ENCODE measurements at places on chromosomes 7 and 10.

DNA sequence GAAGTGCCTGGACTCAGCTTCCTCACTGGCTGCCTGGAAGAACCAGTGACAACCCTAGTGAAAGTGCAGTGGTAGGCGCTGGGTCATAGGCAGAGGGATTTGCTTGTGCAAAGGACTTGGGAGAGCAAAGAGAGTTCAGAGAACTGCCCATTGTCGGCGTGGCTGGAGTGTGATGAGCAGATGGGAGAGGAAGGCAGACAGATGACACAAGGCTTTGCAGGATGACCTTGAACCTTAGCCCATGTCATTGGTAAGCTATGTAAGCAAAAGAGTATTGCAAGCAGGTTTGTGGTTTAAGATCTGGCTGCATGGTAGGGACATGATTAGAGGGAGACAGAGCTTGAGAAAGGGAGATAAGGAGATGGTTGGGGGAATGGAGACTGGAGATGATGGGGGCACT lies 35.3 kb upstream of the NOBOX start:
- DNase-seq = no peak

DNA sequence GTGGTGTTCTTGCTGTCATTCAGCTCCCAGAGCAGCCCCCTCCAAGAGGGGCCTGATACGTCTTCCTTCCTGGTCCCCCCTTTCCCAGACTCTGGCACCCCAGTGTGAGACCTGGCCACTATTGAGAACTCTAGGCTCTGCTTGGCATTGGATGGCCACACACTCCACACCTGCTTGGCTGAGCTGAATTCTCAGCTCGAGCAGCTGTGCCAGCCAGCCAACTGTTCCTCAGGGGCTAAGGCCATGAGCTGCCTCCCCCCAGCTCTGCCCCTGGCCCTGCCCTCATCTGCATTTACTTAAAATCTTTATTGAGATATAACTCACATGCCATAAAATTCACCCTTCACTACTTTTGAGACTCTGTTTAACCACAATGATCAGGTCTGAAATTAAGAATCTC lies 6.7 kb downstream of the TLL2 start:
- DNase-seq = no peak

DNA sequence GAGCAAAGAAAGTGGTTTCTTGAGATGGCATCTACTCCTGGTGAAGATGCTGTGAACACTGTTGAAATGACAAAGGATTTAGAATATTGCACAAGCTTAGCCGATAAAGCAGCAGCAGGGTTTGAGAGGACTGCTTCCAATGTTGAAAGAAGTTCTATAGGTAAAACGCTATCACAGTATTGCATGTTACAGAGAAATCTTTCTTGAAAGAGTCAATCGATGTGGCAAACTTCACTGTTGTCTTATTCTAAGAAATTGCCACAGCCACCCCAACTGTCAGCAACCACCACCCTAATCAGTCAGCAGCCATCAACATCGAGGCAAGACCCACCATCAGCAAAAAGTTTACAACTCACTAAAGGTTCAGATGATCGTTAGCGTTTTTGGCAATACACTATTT lies 59.9 kb downstream of the SLC29A4 start:
- DNase-seq = no peak

- DNase-seq = no peak
Measured at GRCh38 chr10:15242261-15242840, 73.9 kb upstream of the NMT2 start.

DNA sequence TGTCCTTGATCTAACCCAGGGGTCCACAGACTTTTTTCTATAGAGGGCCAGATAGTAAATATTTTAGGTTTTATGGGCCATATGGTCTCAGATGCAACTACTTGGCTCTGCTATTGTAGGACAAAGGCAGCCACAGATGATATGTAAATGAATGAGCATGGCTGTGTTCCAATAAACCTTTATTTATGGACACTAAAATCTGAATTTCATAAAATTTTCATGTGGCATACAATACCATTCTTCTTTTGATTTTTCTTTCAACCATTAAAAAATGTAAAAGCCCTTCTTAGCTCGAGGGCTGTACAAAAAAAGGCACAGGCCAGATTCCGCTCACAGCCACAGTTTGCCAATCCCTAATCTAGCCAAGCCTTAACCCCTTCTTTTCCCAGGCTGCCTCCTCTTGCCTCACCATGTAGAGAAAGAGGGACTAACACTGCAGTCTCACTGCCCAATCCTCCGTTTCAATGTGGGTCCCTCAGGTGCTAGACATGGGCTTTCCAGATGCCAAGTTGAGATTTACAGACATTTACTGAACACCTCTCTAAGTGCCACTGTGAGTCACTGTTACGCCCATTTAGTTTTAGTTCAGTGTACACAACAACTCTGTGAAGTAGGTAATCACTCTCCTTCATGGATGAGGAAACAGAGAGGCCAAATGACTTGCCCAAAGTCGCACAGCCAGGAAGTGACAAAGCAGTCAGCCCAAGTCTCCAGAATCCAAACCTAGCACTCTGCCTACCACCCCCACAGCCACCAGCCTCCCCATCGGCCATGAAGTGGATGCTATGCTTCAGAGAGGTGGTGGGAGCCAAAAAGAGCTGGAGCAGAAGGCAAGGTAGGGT lies 132.6 kb upstream of the PDLIM1 start:
- no peak for DNase-seq

- DNase-seq = no peak
Measured at GRCh38 chr10:68296843-68297663, 34.8 kb upstream of the HNRNPH3 start.

All from stimulated activated CD8-positive, alpha-beta memory T cell treated with anti-CD3 and anti-CD28 coated beads, Interleukin-7, amount 100 ng/mL, for 4 hours (primary cell).